Activated CD8-positive, alpha-beta memory T cell treated with anti-CD3 and anti-CD28 coated beads for 1 hour (primary cell): ENCODE measurements at places on chromosomes 6 and 20.

DNA sequence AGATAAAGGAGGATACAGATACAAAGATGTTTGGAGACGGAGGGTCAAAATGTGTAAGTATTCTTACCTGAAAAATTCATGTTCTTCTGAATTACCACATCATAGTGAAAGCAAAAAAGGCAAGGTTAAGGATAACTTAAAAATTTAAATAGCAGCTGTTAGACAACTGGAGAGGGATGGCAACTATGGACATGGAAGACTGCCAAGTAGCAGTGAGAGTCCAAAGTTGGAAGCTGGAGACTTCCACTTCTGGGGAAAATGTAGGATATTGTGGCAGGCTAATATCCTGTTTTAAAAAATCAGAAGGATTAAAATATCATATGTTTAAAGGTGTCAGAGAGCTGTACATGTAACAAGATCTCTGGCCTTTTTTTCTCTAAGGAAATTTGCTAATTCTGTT lies 29.8 kb downstream of the SYCP2 start:
- DNase-seq: no peak

DNA sequence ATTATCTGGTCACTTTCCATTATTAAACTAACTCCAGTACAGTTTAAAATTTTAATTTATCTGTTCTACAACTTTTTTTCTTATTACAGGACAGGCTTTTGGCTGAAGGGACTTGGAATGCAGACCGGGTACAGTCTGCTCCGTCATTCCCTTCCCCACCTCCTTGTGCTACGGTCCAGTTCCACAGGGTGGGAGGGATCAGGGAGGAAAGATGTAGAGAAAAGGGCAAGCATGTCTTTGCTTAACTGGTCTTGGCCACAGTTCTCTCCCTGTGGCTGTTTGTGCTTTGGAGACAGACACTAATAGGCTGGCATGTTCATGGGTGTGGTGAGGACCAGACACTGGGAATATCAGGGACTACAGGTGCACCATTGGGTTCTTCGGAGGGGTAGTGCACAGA lies 12.1 kb upstream of the RGS17 start:
- DNase-seq: no peak

GRCh38 chr20:59770851-59771250 lies 162.6 kb downstream of the SYCP2 start:
- no peak for DNase-seq

DNA sequence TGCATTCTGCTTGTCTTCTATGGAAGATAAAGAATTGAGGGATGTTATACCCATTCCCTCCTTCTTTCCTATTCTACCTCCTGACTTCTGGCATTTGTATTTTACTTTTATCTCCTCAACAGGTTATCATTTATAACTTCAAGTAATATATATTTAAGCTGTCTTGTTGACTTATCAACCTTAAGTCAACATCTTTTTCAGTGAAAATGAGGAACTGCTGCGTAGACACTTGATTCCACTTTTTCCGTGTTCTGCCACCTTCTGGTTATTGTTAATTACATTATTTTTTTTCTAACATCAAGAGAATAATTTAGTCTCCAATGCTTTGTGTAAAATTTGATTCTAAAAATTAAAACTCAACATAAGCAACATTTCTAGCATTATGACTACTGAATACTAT lies 107.5 kb downstream of the PRKN start:
- no peak for DNase-seq

DNA sequence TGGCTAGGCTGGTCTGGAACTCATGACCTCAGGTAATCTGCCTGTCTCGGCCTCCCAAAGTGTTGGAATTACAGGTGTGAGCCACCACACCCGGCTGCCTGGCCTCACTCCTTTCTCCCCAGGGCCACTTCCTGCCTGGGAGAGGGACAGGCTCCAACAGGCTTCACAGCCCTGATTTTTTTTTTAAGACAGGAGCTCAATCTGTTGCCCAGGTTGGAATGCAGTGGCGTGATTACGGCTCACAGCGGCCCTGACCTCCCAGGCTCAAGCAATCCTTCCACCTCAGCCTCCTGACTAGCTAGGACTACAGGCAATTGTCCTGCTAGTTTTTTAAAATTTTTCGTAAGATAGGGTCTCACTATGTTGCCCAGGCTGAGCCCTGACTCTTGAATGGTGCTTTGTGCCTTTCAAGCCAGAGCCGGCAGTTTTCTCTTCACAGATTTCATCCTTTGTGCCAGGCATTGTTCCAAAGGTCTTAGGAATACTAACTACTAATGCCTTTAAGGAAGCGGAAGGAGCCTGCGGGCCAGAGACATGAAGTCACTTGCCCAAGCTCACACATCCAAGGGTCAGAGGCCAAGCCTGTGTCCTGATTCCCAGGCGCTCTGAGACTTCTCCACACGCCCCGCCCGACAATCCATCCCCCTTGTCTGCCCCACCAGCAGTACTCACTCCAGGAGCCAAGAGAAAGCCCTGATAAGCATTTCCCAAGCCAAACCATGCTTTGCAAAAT lies 19.2 kb downstream of the CAPN11 start:
- DNase-seq: no peak

DNA sequence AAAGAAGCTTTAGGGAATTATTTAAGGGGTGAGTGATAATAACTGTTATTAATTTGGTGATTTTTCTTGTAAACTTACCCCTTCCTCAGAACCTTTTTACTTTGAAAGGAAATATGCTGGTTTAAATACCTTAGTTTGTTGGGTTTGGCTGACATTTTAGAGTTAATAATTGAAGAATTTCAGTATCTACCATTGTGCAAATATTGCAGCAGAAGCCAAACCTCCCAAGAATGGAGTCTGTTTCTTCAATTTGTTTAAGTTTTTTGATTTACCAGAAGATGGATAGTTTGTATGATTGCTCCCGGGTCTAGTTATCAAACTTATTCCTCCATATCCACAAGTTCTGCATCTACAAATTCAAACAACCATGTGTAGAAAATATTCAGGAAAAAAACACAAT lies 77.1 kb downstream of the ATRN start:
- DNase-seq: no peak

- DNase-seq: no peak
These were observed 31.5 kb upstream of the RANBP9 start for GRCh38 chr6:13742961-13743735.

DNA sequence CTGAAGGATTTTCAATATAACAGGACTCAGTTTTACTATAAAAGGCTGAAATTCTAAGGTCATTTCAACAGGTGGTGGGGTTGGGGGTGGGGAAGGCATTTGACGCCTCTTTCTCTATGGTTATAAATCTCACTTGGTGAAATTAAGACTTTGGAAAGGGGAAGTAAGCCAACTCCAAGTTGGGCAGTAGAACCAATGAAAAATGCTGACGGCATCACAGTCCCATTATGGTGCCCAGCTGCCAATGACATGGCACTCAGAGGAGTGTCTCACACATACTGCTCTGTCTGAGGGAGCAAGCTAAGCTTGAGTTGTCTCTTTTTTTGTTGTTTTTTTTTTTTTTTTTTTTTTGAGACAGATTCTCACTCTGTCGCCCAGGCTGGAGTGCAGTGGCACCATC lies 4.7 kb downstream of the SLC16A10 start:
- DNase-seq: no peak

GRCh38 chr6:17265570-17265969 lies 15.6 kb upstream of the RBM24 start:
- DNase-seq: no peak

- no peak for DNase-seq
These were observed 17.1 kb downstream of the SULF2 start for GRCh38 chr20:47768016-47768824.

DNA sequence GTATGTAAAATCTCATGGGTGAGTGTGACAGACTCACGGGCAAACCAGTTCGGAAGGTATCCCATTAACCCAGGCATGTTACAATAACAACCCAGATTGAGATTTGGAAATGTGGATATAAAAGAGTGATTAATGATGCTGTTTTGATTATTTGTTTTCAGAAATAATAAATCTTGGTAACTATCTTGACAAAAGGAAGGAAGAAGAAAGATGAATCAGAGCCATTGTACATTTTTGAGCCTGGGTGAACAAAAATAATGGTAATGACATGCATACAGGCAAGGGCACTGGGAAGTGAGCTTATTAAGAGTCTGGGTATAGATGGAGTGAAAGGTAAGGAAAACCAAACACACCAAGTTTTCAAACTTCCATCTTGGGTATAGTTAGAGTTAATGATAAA lies 862.0 kb downstream of the PHF3 start:
- DNase-seq: no peak

DNA sequence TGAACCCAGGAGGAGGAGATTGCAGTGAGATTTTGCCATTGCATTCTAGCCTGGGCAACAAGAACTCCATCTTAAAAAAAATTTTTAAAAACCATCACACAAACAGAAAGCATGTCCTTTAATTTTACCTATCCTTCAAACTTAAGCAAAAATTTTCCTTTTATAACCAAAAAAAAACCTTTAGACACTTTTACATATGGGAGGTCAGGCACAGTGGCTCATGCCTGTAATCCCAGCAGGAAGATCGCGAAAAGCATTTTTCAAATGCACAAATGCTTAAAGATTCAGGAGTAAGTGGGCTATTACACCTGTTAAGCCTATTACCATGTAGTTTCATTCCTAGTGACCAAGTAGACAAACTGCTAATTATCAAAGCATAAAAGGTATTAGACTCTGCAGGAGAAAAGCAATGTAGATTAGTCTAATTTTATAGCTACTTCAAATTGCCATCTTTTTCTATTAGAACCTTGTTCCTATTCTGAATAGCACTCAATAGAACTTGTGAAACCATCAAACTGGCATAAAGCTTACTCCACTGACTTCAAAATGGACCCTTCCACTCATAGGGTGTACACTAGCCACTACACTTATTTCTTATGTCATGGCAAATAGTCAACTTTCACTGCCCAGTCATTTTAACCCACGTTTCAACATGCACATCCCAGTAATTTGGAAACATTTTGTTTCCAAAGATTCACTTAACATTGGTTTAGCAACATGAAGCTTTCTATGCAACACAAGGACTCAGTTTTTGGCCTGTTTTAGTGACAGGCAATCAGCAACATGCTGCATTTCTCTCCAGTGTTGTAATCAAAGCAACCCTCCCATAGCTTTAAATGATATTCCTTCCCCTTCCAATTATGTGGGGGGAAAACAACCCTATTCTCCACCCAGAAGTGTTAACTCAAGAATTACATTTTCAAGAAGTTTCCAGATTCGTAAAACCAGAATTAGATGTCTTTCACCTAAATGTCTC lies 4.0 kb downstream of the EEF1A1 start:
- DNase-seq: no peak

DNA sequence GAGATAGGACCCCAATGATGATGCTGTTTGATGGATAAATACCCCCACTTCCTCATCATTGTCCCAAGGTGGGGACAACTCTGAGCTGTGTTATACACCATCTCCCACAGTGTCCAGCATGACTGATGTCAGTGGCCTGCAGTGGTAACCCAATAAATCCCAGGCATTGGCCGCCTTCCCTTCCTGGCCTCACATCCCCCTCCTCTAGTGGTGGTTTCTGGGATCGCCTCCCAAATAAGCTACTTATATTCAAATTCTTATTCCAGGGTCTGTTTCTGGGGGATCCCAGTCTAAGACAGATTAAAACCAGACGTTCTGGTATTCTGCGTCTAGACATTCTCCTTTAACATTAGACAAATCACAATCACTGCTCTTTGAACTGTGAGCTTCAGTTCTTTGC lies 90.6 kb downstream of the SCP2D1 start:
- DNase-seq: no peak

- no peak for DNase-seq
These were observed 149.5 kb downstream of the BFSP1 start for GRCh38 chr20:17381724-17382123.

GRCh38 chr20:5612581-5613301 lies 137.5 kb upstream of the SHLD1 start:
- no peak for DNase-seq
